HuH-7.5 (cell line): ENCODE measurements at places on chromosomes 5 and 9.
A peak's percentile ranks its signal among the peaks of the same experiment; 100 is the strongest.

GRCh38 chr9:33921967-33922895 is 105.3 kb downstream of the UBE2R2 start:
- DNase-seq = peak; percentile 41

- no peak for DNase-seq
These were observed 74.5 kb upstream of the PANK3 start for GRCh38 chr5:168653626-168654025.

DNA sequence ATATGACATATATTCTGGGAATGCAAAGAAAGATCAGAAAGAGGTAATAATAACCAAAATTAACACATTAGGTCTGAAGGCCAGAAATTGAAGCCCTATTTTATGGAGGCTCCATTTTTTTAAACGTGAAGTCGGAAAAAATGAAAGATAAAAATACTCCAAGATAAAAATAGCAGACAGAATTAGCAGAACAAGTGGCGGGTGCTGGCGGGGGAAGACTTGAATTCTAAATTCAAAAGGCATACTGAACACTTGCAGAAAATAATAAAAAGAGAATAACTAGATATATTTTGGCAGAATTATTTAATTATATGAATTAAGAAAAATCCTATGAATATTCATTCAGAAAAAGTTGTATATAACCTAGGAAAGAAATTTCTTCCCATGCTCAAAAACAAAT is 543.7 kb upstream of the ACO1 start:
- no peak for DNase-seq

DNA sequence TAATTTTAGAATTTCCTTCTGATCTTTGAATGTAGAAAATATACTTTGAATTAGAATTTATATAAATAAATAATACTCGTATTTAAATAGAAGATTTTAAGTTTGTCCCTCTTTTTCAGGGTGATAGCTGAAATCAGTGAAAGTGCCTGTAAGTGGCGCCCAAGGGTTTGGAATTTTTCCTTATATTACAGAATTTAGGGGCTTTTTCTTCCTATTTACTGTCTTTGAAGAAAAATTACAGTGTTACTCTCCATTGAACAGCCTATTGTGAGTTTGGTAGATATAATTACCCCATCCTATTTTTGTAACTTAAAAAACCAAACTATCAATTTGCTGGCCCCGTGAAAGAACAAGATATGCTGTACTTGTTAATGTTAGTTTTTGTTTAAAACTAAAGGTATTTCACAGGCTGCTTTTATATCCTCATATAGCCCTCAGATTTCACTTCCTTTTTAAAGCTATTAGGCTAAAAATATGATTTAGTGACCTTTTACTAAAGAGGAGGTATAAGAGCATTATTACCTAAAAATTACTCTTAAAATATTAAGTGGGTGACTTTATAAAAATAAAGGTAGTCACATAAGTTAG is 3.2 kb downstream of the MAP3K1 start:
- no peak for DNase-seq

- DNase-seq = no peak
These were observed 527.0 kb upstream of the TUSC1 start for GRCh38 chr9:26205261-26205660.

DNA sequence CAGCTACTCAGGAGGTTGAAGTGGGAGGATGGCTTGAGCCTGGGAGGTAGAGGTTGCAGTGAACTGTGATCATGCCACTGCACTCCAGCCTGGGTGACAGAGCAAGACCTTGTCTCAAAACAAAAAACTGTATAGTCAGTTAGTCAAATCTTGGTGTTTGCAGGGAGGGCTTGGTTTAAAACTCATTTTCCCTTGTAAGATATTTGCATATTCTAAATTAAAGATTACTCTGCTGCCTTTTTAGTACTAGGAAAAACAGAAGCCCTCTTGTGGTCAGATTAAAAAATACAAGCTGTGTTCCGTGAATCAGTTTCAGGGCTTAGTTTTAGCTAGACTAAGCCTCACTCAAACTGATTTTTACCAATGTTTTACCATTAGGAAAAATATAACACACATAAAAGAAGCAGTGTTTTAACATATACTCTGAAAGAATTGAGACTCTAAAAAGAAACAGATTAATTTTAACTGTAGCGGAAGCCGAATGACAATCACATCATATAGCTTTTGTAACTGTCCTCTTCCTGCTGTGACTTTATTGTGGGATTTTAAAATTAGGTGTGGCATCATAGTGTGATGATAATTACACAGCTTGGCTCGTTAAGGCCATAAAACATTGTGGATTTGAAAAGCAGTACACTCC is 84.9 kb upstream of the BASP1 start:
- DNase-seq = no peak

- DNase-seq = no peak
These were observed 120.7 kb downstream of the RNF180 start for GRCh38 chr5:64286381-64286780.

DNA sequence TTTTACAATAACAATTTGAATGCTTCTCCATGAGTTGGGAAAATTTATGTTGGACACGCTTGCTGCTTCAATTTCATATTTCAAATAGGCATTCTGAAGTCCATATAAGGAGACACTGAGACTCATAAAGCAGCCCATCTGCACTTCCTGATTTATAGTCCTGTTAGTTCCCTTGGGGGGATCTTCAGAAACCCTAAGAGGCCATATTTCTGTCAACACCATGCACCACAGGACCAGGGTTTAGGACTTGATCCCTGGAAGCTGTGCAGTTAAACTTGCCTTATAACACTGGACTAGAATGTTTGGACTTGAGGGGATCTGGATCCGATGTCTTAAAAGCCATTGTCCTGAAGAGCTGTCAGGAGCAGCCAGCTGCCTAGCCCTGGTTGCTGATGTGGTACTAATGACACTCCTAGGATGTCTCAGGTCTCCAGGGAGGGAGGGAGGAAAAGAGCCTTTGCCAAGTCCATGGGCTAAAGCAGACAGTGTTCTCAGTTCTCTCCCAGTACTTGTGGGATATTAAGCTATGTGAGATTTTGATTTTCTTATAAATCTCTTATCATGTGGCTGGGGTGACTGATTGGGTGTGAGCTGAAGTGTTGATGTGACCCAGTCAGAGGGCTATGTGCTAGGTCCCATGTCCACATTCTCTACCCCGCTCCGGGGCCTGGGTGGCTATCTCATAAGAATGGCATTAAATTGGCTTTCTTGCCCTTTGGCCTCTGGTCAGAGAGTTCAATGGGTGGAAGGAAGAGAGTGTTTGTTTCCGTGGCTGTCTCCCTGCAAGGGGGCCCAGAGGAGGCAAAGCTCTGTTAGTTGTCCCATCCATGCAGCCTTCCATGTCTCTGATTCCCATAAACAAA is 399.8 kb downstream of the OSTF1 start:
- no peak for DNase-seq

- DNase-seq = no peak
These were observed 585.3 kb upstream of the RORB start for GRCh38 chr9:73911804-73912203.

DNA sequence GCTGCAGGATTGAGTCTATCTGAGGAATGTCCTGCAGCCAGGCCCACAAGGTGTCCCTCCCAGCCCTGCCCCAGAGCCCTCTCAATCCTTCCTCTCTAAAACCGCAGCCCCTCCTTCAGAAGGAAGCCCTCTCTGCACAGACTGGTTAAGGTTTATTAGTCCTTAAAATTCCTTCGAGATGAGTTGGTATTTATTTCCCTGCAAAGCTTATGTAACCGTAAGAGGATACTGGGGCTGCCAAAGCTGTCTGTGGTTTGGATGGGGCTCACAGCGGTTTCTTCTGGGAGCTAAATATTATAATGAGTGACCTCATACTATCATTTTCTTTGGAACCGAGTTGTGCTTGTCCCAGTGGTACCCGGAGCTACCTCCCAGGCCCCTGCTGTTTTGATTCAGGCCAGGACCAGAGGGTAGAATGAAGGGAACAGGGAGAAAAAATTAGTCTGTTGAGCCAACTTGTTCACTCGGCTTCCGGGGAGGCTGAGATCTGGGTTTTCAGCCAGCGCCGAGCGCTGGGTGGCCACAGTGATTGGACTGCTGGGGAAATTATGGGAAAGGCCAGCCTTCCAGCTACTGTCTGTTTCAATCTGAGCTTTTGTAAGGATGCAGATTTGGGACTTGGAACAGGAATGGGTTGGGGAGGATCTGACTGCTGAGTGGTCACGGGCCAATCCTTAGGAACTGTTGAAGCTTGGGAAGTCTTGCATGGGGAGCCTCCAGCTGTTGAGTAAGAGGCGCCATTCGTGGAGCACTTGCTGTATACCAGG is 107.5 kb downstream of the NDFIP1 start:
- no peak for DNase-seq

DNA sequence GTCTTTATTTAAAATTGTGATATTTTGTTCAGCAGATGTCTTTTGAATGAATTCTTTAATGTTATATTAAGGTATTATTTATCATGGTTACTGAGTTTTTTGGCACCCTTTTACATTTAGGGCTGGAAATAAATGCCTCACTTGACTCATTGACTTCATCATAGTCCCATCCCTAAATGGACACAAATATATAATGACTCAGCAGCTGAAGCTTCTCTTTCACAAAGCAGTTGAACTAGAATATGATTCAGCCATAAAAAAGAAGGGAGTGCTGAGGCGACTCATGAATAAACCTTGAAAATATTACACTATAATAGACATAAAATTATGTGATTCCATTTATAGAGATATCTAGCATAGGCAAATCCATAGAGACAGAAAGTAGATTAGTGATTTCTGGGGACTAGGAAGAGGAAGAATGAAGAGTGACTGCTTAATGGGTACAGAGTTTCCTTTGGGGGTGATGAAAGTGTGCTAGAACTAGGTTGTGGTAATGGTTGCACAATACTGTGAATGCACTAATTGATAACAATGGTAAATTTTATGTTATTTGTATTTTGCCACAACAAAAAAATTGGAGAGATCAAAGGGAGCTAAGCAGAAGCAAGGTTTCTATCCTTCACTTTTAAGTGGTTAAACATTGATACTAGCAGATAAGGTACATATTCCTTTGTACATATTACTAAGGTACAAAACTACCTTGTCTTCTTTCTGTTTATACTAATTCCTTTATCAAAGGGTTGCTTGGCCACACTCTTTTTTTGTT is 449.6 kb downstream of the NTRK2 start:
- DNase-seq = no peak

DNA sequence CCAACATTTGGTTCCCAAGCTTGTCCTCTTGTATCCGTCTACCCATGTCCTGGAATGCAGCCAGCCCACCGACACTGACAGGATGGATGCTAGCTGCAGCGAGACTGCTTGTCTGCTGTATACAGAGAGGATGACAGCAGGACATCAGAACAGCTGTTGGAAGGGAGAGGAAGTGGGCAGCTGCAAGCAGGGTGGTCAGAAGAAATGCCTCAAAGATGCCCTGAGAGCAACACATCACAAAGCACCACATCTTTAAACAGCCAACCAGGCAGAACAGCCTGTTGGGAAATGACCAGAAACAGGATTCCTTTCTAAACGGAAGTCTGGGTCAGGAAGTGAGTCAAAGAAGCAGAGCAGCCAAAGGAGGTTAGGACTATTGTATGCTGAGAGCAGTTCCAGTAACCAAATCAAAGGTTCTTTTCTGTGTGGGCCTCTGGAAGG is 219.1 kb downstream of the NDUFS4 start:
- no peak for DNase-seq

- DNase-seq = no peak
These were observed 370.3 kb downstream of the ARHGEF28 start for GRCh38 chr5:73996151-73996755.

DNA sequence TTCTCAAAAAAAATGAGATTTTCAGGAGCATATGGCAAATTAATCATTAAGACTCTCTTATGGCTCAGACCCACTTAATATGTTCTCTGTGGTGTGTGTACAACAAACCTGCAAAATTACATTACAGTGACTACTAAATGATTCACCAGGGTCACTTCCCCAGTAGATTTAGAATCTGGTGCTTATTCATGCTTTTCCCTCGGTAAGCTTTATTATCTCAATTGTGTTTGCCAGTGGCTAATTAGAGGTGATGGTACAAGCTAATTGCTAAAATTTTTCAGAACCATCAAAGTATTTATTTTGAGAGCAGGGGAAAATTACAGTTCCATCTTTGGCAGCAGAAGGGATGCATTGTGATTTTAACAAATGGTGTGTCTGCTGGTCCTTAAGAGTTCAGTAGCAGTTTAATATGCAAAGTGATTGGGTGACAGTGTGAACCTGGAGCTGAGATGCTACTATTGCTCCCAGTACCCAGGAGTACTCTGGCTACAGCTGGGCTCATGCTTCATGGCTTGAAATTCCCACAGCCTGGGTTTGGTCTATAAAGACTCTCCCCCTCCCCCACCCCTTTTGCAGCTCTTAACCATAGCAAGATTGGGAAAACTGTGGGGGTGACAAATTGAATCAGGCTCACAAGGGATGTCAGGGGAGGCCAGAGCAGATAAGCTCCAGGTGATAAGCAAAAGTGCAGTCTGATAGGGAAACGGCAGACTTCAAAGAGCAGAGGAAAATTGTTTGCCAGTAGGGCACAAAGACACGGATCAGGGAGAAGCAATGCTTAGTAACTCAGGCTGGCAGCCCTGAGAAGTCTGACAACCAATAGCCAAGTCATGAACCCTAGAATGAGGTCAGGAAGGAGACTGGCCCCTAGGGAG is 92.8 kb upstream of the RAD23B start:
- no peak for DNase-seq

- peak; percentile 68 for DNase-seq
These were observed 948 bp upstream of the FAM53C start for GRCh38 chr5:138336952-138337684.

GRCh38 chr5:150600616-150601490 is 39.6 kb upstream of the SYNPO start:
- no peak for DNase-seq

- DNase-seq = no peak
These were observed 1793.0 kb upstream of the ACO1 start for GRCh38 chr9:30591461-30591860.

GRCh38 chr9:2459756-2460155 is 161.8 kb upstream of the VLDLR start:
- DNase-seq = no peak

DNA sequence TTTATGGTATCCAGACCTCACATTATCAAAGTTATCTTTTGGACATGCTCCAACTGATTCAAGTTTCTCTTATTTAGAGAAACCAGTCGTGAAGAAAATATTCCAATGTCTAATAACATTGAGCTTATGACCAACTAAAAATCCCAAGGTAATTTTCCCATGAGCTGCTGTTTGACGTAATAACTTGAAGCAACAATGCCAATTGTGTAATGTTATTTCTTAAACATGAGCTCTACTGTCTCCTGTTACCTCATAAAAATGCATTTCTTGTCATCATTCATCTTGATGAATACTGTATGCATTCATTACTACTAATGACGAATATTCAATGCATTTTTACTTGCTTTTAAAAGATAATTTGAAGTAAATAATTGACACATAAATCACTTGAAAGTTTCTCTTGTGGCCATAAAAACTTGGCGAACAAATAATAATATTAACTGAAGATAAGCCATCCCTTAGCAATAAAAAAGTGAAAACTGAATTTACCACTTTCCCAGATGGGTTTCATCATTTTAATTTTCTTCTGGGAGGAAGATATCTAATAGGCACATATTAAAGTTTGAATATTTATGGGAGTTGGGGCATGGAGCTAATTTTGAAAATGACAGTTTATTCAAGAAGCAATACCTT is 424 bp upstream of the MARCOL start:
- no peak for DNase-seq

GRCh38 chr9:114492991-114493390 is 12.3 kb downstream of the WHRN start:
- no peak for DNase-seq

- DNase-seq = no peak
These were observed 136.3 kb downstream of the ASTN2 start for GRCh38 chr9:117278471-117279035.
